ENCODE measurements at places on chromosomes 12 and 14.

- no peak for DNase-seq
These were observed 684.9 kb upstream of the TMEM132C start for GRCh38 chr12:127582074-127582473.

DNA sequence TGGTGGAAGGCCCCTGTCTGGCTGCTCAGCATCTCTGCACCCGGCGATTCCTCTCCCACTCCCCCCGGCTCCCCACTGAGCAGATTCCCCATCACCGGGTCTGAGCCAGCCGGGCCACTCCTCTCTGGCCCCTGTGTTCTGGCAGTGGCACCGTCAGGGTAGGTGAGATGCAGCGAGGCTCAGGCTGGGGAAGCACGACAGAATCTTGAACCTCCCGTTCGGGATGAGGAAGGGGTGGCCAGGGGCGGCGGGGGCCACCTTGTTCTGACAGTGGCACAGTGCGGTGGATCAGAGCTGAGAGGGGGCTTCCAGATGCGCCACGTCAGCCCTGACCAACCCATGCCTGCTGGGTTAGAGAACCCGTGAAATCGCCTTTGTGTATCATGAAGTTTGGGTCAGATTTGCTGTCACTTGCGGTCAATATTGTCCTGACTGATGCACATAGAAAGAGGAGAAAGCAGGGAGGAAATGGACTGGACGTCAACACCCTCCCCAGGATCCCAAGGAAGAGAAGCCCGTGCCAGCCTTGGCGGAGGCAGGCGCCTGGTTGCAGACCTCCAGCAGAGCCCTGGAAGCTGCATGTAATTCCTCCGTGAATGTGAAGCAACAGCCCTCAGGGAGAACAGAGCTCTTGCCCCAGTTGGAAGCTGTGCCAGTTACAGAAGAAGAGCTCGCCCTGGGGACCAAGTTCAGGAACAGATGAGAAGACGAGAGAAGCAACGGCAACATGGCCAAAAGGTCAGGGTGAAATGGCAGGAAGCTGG, 137.1 kb upstream of the SFSWAP start:
- DNase-seq: no peak

DNA sequence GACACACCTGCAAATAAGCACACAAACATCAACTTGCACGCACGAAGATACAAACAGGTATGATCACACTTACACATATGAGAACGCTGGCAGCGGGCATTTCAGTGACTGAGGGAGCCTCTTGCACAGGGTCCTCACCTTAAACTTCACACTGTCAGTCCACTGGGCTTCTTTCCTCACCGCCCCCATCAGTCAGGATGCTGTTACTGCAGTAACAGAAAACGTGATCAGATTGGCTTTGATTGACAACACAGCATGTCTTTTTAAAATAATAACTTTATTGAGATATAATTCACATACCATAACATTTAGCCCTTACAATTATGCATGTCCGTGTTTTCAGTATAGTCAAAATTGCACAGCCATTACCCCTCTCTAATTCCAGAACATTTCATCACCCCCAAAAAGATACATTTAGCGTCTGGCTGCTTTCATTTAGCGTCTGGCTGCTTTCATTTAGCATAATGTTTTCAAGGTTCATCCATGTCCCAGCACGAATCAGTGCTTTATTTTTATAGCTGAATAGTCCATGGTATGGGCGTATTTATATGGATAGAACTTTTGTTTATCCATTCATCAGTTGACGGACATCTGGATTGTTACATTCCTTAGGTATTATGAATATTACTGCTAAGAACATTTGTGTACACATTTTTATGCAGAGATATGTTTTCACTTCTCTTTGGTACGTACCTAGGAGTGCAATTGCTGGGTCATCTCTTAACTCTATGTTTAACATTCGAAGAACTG, 8.4 kb downstream of the CCDC197 start:
- no peak for DNase-seq

DNA sequence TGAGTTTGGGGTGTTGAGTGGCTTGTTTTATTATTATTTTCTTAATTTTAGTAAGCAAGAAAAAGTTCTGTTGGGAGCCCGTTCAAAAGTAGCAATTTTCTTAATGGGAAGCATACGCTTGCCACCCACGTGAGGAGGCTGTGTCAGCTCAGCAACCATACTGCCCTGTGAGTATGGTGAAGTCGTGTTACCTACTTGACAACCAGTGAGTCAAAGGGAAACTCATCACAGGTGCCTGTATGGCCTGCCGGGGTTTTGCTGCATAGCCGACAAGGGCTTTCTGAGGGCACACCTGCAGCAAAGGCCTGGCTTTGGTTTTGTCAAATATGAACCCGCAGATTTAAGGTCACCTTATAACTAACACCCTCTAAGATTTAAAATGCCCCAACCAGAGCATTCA, 31.1 kb downstream of the PITPNM2 start:
- DNase-seq: no peak

GRCh38 chr12:113198296-113198695, 12.8 kb downstream of the RITA1 start:
- DNase-seq: no peak

- peak; percentile 91 for DNase-seq
These were observed 53.6 kb upstream of the SRSF5 start for GRCh38 chr14:69713209-69713781.

GRCh38 chr12:25759752-25760151, 198.7 kb upstream of the RASSF8 start:
- DNase-seq: no peak
